ENCODE measurements at places on chromosomes 13 and 19.
A peak's percentile ranks its signal among the peaks of the same experiment; 100 is the strongest.

DNA sequence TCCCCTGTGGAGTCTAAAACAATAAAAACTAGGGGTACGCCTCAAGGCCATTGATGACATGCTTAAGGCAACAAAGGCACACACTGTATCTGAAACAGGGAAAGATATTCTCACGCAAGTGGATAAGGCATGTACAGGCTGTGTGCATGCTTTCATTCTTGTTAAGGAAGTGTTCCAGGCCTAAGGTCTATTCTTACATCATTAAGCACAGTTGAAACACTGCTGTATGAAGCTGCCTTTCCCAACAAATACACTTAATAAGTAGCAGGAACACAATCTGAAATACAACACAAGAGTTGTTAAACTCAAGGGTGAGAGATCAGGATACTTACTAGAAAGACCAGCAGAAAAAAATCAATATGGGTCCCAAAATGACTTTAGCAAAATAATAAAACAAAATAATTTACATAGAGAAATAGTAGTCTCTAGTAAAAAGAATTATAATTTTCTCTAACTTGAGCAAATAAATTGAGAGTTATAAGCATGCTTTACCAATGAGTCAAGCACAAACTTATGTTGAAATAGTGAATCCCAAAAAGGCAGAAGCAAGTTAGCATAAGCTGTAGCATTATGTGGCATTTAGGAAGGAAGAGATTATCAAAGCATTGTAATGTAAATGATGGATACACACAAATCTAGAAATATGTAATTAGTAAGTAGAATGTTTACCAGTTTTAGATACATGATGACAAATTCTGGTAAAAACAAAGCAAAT, 796.9 kb downstream of the SLITRK1 start:
- no peak for DNase-seq

GRCh38 chr19:8132858-8133458, 16.4 kb downstream of the FBN3 start:
- no peak for DNase-seq

GRCh38 chr13:33152389-33152788, 133.2 kb downstream of the STARD13 start:
- DNase-seq = no peak

DNA sequence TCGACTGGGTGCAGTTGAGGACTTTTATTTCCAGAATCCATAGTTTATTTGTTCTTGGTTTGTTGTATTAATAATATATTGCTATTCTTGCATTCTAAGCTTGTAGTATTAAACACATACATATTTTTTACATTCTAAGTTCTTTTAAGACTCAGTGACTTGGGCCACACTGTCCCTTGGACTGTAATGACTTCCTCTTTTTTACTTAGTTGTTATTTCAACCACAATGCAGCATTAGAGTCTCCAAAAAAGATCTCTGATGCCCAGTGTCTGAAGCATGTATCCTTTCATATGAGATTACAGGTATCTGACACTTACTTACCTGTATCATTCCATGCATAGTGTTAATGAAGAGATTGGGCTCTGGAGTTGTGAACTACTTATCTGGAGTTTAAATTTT, 864.9 kb upstream of the PCDH20 start:
- DNase-seq = no peak

- peak; percentile 85 for DNase-seq
Observed at GRCh38 chr19:3443840-3444694, 36.3 kb downstream of the SMIM24 start.

GRCh38 chr19:13868663-13869062, 8.3 kb upstream of the NANOS3 start:
- no peak for DNase-seq

DNA sequence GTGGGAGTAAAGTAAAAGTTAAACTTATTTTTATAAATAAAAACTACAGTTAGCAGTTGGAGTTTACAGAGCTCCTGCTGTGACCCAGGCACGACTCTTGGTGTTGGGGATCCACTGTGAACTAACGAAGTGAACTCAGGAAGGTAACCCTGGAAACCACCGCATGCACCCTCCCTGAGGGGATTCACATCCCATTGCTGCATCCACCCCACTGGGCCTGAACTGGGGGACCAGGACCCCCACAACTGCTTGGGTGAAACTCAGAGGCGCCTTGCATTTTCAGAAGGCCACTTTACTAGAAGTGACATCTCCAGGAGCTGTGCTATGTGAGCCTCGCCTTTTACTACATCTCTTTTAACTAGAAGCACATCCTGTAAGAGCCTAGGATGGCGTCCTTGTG, 166.4 kb downstream of the TEX29 start:
- no peak for DNase-seq

GRCh38 chr19:10424011-10424637, 3.8 kb downstream of the PDE4A start:
- DNase-seq = peak; percentile 31

GRCh38 chr19:24003537-24003936, 83.5 kb upstream of the ZNF254 start:
- DNase-seq = no peak

DNA sequence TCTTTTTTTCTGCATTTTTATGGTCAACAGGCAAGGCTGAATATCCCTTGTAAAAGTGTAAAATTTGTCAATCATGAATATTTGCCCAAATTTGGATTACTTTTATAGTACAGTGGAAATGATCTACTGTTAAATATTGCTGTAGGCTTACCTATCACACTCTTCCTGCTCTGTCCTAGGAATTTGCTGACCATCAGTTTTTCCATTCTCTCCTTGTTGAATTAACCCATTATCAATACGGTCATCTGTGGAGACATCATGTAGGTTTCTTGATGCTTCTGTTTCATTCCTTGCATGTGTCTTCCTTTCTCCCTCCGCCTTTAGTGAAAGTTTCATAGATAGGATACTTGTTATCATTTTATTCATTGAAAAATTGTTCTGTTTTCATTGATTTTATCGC, 139.6 kb upstream of the TUBA3C start:
- DNase-seq = no peak
